Occipital lobe (tissue), 3 donors: ENCODE measurements at places on chromosomes 6 and 20. TPM values are rescaled to one million over a fixed set of nuclear protein-coding genes. Genes with fewer than 3 reads are reported as not detected.

ABHD16B gene
- total RNA-seq, result not detected

HCRTR2 gene
- 14.3 TPM for total RNA-seq

MYB gene
- 1.7 TPM for total RNA-seq

SIRPB1 gene
- 0.47 TPM for total RNA-seq

TNFRSF21 gene
- total RNA-seq, result 42.6 TPM

SMIM8 gene
- 38.4 TPM for total RNA-seq

ANKRD66 gene
- total RNA-seq, result 0.16 TPM

DEF6 gene
- total RNA-seq, result 0.47 TPM

KIF6 gene
- 3.3 TPM for total RNA-seq

KCNK16 gene
- total RNA-seq, result not detected

FAM120B gene
- 62.4 TPM for total RNA-seq

PKIG gene
- total RNA-seq, result 19.8 TPM

ZNF311 gene
- total RNA-seq, result 8.9 TPM

NOL4L gene
- total RNA-seq, result 12.2 TPM

SPAG4 gene
- 1.4 TPM for total RNA-seq

KCNQ5 gene
- total RNA-seq, result 12.9 TPM

KIF25 gene
- not detected for total RNA-seq

MUC22 gene
- not detected for total RNA-seq
